Osteoblast (primary cell): ENCODE measurements at places on chromosomes 2 and 18. TPM values are rescaled to one million over a fixed set of nuclear protein-coding genes. Genes with fewer than 3 reads are reported as not detected.

Gene KATNAL2
- total RNA-seq = 4.3 and 5.0 TPM in 2 replicates

GRCh38 chr2:85273738-85274731 lies 53.8 kb downstream of the TGOLN2 start:
- H3K4me3 ChIP-seq = no peak overlapping the region
- no peaks in the 10 kb centered on the region for H3K27me3 ChIP-seq
- H3K4me1 ChIP-seq = peaks cover 30% of the 10 kb centered on the region
- peak; percentile 42 for DNase-seq
- H3K27ac ChIP-seq = no peak overlapping the region

DNA sequence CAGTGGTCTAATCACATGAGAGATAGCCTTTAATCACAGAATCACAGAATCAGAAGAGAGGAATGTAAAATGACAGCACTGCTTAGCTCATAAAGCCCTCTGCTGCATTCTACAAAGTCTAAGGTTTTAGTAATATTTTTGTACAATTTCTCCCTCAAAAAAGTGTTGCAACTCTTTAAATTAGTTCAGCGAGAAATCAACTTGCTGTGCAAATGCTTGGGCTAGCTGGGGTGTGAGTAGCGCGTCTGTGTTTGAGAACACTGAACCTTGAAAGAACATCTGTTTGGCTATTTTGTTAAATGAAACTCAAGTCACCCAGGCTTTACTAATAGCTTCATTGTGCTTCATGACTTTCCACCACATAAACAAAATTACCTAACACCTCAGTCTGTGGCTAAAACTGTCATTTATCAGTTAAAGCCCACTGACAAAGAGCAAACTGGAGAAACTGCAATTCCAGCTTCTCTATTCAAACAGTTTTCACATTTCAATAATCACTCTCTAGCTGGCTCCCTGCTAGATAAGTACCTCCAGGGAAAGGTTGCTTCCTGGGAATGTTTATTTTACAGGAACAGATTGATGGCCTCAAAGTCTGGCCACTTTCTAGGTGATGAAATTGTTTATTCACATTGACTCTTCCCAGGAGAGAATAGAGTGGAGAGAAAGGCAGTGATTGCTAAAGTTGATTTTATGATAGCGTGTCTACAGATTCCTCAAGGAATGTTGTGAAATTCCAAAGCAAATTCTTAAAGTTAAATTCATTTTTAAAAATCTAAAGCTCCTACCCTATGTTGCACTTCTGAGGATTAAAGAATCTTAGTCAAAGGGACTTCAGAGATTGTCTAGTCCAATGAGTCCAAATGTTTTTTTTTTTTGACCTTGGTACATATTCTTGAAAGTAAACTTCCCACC lies 36.0 kb upstream of the STAT1 start:
- H3K27ac ChIP-seq = peak overlapping the region; percentile 96
- H3K36me3 ChIP-seq = no peaks in the 10 kb centered on the region
- H3K4me1 ChIP-seq = peaks cover 64% of the 10 kb centered on the region
- no peaks in the 10 kb centered on the region for H3K27me3 ChIP-seq
- peak overlapping the region; percentile 7 for H3K4me3 ChIP-seq

Gene FBLN7
- total RNA-seq = 5.3 and 5.8 TPM in 2 replicates

DNA sequence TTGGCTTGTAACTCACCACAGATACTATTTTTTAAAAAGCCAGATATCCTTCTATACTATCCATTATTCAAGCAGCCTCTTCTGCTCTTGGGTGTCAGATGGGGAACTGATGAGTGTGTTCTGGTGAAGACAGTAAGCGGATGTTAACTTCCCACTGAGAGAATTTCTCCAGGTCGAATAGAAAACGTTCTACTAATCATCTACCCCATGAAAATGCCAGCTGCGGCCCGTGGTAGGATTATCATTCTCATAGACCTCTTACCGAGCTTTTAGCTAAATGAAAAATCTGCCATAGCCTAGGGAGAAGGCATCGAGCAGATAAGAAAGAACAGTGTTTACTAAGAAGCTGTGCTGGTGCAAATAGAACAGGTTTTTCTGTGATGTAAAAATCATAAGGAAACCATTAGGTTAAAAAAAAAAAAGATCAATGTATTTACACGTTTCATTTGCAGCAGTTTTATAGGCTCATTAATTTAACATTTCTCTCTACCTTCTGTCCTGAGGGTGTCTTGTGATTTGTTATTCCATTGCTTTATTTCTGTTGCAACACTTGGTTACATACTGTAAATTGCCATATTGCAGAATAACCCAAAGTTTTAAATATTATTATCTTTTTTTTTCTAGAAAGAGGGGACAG lies 1521.5 kb upstream of the ZEB2 start:
- no peak overlapping the region for H3K27ac ChIP-seq
- no peaks in the 10 kb centered on the region for H3K36me3 ChIP-seq
- H3K27me3 ChIP-seq = no peaks in the 10 kb centered on the region
- no peak overlapping the region for H3K4me3 ChIP-seq
- DNase-seq = no peak

DNA sequence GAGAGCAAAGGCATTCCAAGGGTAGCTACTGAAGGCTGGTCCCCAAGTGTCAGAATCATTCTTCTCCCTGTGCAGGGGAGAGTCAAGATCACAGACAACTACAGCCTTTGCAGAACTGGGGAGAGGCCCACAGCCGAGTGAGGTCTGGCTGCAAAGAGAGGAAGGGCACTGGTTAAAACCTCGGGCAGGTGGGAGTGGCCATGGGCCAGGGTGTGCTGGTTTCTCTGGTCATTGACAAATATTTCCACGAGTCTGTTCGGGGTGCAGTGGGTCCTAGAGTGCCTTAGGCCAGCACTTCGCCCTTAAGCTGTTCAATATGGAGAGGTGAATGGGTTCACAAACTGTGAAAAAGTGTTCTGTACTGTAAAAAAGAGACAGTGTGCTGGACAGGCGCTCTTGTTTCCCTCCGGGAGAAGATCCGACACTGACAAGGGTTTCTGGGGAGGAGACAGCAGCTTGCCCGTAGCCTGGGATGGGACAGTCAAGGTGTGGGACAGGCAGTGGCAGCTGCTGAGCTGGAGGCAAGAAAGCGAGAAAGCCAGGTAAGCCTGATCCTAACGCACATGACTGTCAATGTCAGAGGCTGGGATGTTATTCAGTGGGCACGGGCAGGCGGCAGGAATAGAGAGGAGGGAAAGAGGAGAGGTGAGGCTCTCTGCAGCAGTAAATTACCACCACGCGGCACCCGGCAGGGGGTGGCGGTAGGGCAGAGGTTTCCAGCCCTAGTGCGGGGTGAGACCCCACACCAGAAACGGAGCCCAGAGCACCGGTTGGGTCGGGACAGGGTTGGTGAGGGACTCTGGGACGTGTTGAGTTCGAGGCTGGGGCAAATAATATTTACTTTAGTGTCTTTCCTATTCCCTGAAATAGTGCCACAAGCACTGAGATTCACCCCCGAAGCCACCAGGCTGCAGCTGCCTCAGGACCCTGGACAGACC lies 2.0 kb downstream of the NPPC start:
- H3K36me3 ChIP-seq = no peaks in the 10 kb centered on the region
- H3K27ac ChIP-seq = no peak overlapping the region
- H3K4me1 ChIP-seq = peaks cover 8% of the 10 kb centered on the region
- H3K27me3 ChIP-seq = peaks cover 66% of the 10 kb centered on the region
- no peak overlapping the region for H3K4me3 ChIP-seq

GRCh38 chr2:218400930-218401881 lies 1.5 kb downstream of the CTDSP1 start:
- H3K27ac ChIP-seq = no peak overlapping the region
- H3K36me3 ChIP-seq = peaks cover 24% of the 10 kb centered on the region
- peak; percentile 91 for DNase-seq
- peaks cover 26% of the 10 kb centered on the region for H3K4me1 ChIP-seq

GRCh38 chr2:121044412-121044811 lies 240.6 kb downstream of the TFCP2L1 start:
- H3K36me3 ChIP-seq = no peaks in the 10 kb centered on the region
- peaks cover 2% of the 10 kb centered on the region for H3K4me1 ChIP-seq

DNA sequence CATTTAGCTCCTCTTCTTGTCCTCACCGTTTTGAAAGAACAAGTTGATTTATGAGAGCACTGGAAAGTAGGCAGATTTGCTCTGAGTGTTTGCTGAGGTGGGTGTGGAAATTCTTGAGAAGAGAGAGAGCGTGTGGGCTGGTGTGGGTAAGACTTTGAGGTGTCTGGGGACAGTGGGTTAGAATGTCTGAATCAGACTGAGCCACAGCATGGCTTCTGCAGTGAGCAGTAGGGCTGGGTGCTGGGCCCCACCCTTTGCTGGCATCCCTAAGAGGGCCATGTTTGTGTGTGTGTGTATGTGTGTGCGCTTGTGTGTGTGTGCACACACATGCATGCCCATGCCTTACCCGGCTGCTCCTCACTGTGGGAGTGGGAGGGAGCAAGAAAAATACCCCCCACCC lies 63.7 kb downstream of the COPS8 start:
- no peaks in the 10 kb centered on the region for H3K36me3 ChIP-seq
- peak overlapping the region; percentile 10 for H3K27ac ChIP-seq
- H3K27me3 ChIP-seq = no peaks in the 10 kb centered on the region
- H3K4me1 ChIP-seq = peaks cover 14% of the 10 kb centered on the region

Gene TANC1
- 33.9 and 34.7 TPM in 2 replicates for total RNA-seq

- no peaks in the 10 kb centered on the region for H3K4me1 ChIP-seq
Observed at GRCh38 chr18:3172097-3172496, 47.7 kb downstream of the MYOM1 start.

- H3K4me1 ChIP-seq = peaks cover 10% of the 10 kb centered on the region
- no peaks in the 10 kb centered on the region for H3K36me3 ChIP-seq
- peak overlapping the region; percentile 55 for H3K27ac ChIP-seq
Observed at GRCh38 chr18:67766930-67767329, 250.4 kb upstream of the DSEL start.

Gene ZNF521
- total RNA-seq = 27.5 and 33.6 TPM in 2 replicates

Gene CXCR2
- total RNA-seq = not detected in 2 replicates

GRCh38 chr2:230849633-230850357 lies 14.9 kb upstream of the ITM2C start:
- DNase-seq = peak; percentile 66
- no peaks in the 10 kb centered on the region for H3K4me1 ChIP-seq
- H3K27me3 ChIP-seq = peaks cover 22% of the 10 kb centered on the region
- H3K27ac ChIP-seq = no peak overlapping the region
- no peaks in the 10 kb centered on the region for H3K36me3 ChIP-seq

DNA sequence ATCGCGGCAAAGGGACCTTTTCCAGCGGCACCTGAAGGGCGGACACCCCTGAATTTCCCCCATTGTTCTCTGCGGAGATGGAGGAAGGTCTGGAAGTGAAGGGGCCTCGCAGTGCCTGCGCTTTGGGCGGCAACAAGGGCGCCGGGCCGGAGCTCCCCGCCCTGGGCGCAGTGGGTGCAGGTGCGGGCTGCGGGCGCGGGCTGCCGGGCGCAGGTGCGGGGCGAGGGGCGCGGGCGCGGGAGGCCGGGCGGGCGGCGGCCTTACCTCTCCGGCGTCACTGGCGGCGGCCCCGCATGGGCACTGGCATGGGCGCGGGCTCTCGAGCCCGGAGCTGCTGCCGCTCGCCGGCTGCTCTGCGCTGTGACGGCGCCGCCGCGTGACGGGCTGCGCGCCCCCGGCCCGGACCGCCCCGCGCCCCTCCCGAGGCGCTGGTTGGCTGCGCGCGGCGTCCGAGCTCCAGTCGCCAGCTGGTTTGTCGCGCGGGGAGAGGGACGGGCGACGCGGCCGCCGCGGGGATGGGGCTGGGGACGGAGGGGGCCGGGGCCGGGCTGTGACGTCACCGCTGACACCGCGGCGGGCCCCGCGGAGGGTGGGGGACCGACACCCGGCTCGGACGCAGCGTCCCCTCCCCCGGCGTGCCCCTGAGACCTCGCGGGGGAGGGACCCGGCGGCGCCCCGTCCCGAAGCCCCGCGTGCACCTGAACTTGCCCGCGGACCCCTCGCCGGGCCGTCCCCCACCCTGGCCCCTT lies at the start of gene KIF1A:
KIF1A (minus strand) TSS at position 362 of the 749 bp plus-strand sequence. CDS start 22,467 bp downstream, outside the sequence.
- H3K36me3 ChIP-seq = no peaks in the 10 kb centered on the region
- no peaks in the 10 kb centered on the region for H3K4me1 ChIP-seq
- H3K4me3 ChIP-seq = no peak within 1 kb of the TSS
- H3K27me3 ChIP-seq = peaks cover 54% of the 10 kb centered on the region

Gene FOXI3
- not detected in 2 replicates for total RNA-seq

DNA sequence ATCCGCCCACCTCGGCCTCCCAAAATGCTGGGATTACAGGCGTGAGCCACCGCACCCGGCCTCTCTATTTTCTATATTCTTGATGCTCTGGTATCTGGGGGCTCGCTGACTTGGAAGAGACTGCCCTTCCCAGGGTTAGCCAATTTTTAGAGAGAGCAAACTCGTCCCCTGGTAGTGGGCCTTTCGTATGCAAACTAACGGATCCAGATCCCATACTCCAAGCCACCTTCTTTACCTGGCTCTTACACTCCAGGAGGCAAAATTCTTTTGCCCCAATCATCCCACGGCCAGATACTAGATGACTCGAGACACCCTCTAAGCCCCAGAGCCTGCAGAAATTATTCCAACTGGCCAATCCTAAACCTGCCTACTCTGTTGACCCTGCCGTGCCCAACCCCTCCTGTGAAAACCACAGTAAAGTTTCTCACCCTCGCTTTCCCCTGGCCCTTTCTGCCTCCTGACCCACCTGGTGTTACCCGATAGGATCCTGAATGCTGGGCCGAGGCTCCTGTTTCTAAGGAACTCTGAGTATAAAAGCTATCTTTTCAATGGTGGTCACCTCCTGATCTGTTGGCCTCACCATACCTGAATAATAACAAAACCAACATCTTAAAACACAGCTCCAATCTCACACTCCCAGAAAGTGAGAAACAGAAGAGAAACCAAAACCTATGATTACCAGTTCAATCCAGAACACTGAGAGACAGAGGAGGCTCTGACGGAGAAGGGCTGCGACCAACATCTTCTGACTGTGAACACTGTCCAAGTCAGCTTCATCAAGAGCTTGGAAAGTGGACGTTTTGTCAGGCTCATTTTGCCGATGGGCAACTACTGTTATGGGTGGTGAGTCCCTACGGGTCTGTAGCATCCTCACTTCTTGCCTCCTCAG lies 57.6 kb upstream of the ZNF532 start:
- no peaks in the 10 kb centered on the region for H3K4me1 ChIP-seq
- H3K36me3 ChIP-seq = no peaks in the 10 kb centered on the region
- H3K27me3 ChIP-seq = no peaks in the 10 kb centered on the region
- no peak overlapping the region for H3K4me3 ChIP-seq
- no peak overlapping the region for H3K27ac ChIP-seq
- DNase-seq = no peak

- H3K27ac ChIP-seq = no peak overlapping the region
- no peaks in the 10 kb centered on the region for H3K27me3 ChIP-seq
- no peak overlapping the region for H3K4me3 ChIP-seq
- no peak for DNase-seq
- H3K36me3 ChIP-seq = no peaks in the 10 kb centered on the region
- no peaks in the 10 kb centered on the region for H3K4me1 ChIP-seq
Observed at GRCh38 chr2:56674084-56674483, 490.3 kb downstream of the CCDC85A start.

DNA sequence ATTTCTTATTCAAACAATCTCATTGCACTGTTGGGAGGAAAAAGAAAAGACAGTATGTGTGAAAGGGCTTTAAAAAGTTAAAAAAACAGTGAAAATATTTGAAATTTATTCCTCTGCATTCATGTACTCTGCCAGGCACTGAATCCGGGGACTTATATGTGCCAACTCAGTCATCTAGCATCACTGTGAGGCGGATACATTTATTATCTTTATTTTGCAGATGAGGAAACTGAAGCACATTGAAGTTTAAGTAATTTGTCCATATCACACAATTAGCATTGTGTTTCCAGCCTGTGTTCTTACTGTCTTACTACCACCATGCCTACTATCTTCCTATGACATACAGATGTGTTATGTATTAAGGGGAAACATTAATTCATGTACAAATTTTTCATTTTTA lies 1.8 kb downstream of the LCLAT1 start:
- no peaks in the 10 kb centered on the region for H3K27me3 ChIP-seq
- peak; percentile 77 for DNase-seq
- H3K4me1 ChIP-seq = peaks cover 18% of the 10 kb centered on the region
- H3K27ac ChIP-seq = peak overlapping the region; percentile 93
- H3K4me3 ChIP-seq = no peak overlapping the region
- H3K36me3 ChIP-seq = no peaks in the 10 kb centered on the region
